ENCODE measurements at places on chromosomes 4 and X.
A peak's percentile ranks its signal among the peaks of the same experiment; 100 is the strongest.

DNA sequence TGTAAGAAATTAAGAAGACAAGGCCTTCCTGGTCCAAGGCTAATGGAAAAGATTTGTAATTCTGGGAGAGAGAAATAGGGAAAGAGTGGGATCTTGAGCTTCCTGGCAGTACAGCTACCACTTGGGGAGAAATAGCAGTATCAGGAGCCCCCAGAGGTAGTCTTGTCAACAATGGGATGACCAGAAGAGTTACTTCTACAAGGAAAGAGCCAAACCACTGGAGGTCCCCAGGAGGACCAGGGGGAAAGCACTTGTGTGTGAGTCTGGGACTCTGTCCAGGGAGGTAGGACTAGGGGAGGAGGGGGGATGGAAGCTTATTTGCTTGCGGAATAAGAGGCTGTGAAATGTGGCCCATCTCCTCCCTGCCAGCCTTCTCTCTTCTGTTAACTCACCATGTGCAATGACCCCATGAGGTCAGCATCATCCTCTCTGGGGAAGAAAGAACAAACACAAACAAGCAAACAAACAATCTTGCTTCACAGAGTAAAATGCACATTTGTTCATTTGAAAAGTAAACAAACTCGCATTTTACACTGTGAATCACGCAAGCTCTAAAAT lies 160.1 kb downstream of the STK32B start:
- no peak for DNase-seq

DNA sequence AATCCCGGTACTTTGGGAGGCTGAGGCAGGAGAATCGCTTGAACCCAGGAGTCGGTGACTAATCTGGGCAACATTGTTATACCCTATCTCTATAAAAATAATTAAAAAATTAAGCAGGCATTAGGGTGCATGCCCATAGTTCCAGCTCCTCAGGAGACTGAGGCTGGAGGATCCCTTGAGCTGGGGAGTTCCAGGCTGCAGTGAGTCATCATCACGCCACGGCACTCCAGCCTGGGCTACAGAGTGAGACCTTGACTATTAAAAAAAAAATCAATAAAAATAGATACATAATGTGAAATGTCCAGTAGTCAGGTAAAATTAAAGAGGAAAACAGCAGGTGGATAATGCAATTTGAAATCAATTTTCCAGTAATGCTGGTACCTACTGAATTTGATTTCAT lies 14.6 kb downstream of the ADGRL3 start:
- DNase-seq: no peak

GRCh38 chrX:45806410-45807121 lies 605.9 kb upstream of the DIPK2B start:
- DNase-seq: no peak

DNA sequence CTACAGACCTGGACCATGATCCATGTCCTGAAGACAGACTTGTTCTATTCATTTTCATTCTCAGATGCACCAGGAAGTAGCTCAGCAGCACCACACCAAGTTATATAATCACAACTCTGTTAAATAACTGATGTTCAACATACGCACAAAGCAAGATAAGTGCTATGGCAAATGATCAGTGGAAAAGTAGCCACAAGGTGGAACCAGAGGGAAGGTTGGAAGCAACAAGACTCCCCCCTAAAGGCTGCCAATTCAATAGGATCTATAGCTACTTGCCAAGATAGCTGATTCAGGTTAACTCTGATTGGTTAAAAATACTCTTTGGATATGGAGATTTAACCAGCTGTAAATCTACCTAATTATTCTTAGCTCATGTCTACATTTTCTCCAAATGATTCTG lies 23.7 kb upstream of the FAM47B start:
- DNase-seq: peak; percentile 23

- DNase-seq: peak; percentile 70
Measured at GRCh38 chrX:80335062-80335830, 85.0 kb upstream of the TENT5D start.

DNA sequence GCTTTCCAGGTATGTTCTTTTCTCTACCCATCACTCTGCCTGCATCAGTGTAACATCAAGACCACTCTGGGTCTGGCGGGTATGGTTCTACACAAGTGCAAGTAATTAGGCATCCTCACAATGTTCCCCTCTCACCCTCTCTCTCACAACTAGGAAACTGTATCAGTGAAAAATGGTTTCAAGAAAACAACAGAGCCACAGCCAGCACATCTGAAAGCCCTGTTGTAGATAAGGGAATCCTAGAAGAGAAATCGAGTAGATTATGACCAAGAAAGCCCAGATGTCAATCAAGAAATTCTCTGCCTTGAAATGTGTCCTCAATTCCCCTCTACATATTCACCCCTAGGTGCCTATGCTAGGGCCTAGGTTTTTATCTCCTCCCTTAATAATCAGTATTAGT lies 281.3 kb upstream of the ANKRD50 start:
- no peak for DNase-seq

- no peak for DNase-seq
Measured at GRCh38 chrX:112664924-112665323, 14.8 kb downstream of the LHFPL1 start.

- no peak for DNase-seq
Measured at GRCh38 chr4:154583230-154583629, 7.3 kb downstream of the FGA start.

- no peak for DNase-seq
Measured at GRCh38 chr4:89100853-89101252, 10.5 kb upstream of the TIGD2 start.

DNA sequence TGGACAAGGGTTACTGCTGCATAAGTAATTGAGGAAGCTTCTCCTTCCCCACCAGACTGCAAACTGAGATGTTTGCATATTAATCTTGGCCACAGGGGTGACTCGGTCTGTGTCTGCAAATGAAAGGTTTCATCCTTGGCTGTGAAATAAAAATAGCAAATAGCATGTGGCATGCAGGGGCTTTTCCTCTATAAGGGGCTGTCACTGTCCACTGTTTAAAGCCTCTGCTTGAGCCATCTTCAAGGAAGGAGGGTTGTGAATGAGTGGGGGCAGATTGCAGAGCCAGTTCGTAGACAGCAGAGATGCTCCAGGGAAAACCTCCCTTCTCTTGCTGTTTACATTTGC lies 33.3 kb downstream of the TMSB4X start:
- DNase-seq: no peak

DNA sequence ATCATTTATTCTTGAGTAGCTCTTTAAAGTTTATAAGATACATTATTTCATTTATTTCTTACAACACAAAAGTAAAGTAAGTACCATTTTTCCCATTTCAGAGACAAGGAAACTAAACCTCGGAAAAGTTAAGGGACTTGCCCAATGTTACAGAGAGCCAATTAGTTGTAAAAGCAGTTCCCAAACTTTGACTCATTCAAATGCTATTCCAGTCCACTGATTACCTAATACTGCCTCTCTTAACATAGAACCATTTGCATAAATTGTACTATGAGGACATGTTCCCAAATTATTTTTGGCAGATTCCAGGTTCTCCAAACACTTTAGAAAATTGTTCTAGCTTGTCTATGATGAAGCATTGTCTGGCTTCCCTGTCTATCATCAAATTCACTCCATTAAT lies 45.6 kb upstream of the GRIA3 start:
- no peak for DNase-seq

GRCh38 chr4:145446184-145446583 lies 35.5 kb upstream of the SMAD1 start:
- no peak for DNase-seq

DNA sequence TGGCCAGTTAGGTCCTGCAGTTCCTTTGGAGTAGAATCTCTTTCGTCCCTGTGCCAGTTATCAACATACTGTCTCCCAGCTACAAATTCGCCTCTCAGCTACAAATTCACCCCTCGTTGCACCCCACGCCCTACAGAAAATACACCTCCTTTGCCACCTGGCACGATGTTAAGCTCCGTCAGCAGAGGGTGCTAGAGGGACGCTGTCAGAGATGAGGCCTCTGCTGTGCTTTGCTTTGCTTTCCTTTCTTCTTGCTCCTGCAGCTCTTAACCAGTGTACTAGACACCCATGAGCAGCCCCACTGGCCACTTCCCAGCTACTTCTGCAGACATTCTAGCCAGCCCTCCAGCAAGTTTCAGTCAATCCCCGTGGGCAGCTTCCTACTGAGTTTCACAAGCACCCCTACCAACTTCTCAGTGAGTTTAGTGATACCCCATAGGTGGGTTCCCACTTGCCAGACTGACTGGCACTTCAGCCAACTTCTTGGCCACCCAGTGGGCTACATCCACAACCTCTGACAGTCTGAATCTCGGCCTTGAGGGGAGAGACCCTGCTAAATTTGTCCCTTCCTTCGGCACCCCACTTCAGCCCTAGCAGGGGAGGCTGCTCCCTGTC lies 21.8 kb downstream of the HAUS3 start:
- peak; percentile 80 for DNase-seq

DNA sequence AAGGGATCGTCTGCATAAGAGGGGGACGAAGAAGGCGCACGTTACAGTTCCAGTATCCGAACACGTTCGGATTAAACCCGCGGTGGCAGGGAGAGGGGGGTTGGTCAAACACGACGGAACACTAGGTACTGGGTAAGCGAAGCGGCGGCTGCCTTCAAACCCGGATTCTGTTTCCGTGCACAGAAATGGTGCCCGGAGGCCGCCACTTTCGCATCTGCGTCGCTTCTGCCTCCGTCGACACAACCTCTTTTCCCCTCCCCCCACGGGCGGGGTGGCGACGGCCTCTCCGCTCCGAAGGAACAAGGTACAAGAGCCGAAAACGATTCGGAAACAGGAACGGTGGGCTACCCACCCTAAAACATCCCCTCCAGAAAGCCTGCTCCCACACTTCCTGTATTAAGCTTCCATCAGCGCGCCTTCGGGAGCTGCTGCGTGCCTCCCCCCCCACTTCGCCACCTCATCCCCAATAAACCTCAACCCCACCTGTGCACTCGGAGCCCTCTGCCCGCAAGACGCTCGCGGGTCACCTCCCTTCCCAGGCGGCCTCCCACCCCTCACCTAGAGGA lies 667 bp downstream of the G3BP2 start:
- peak; percentile 64 for DNase-seq

DNA sequence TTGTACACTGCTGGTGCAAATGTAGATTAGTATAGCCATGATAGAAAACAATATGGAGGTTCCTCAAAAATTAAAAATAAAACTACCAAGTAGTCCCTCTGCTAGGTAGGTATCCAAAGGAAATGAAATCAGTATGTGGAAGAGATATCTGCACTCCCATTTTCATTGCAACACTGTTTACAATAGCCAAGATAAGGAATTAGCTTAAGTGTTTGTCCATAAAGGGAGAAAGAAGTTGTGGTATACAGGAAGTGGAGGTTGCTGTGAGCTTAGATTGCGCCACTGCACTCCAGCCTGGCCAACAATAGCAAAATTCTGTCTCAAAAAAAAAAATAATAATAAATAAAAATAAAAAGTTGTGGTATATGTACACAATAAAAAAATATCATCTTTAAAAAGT lies 325.0 kb upstream of the EMCN start:
- no peak for DNase-seq

GRCh38 chr4:156578005-156578404 lies 393.6 kb downstream of the PDGFC start:
- no peak for DNase-seq
